ENCODE measurements at places on chromosomes 1 and 21. TPM values are rescaled to one million over a fixed set of nuclear protein-coding genes. Genes with fewer than 3 reads are reported as not detected.

Gene S100A7
- total RNA-seq = not detected

Gene TRIM67
- total RNA-seq = not detected

Gene DNAH14
- 9.2 TPM for total RNA-seq

Gene KRTAP19-1
- total RNA-seq = not detected

Gene RGS4
- 9.2 TPM for total RNA-seq
